Stimulated activated CD8-positive, alpha-beta memory T cell treated with anti-CD3 and anti-CD28 coated beads, Interleukin-4, amount 100 ng/mL, for 4 hours (primary cell): ENCODE measurements at places on chromosomes 5 and 9.

DNA sequence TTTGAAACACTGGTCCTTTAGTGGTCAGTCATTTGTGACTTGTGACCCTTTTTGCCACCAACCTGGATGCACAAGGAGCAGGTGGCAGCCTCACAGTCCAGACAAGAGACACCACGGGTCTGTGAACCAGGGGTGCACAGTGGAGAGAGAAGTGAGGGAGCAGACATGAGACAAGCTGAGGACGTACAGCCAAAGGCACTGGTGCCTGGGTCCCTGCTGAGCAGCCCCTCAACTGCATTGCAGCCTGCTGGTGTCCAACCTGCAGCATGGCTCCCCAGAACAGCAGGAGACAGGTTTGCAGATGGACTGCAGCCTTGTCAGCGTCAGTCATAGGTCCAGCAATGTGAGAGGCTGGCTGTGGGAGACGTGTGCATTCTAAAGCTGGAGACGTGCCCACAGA is 124.2 kb upstream of the FSTL4 start:
- DNase-seq: no peak

GRCh38 chr9:106931466-106931865 is 68.5 kb downstream of the ZNF462 start:
- no peak for DNase-seq

DNA sequence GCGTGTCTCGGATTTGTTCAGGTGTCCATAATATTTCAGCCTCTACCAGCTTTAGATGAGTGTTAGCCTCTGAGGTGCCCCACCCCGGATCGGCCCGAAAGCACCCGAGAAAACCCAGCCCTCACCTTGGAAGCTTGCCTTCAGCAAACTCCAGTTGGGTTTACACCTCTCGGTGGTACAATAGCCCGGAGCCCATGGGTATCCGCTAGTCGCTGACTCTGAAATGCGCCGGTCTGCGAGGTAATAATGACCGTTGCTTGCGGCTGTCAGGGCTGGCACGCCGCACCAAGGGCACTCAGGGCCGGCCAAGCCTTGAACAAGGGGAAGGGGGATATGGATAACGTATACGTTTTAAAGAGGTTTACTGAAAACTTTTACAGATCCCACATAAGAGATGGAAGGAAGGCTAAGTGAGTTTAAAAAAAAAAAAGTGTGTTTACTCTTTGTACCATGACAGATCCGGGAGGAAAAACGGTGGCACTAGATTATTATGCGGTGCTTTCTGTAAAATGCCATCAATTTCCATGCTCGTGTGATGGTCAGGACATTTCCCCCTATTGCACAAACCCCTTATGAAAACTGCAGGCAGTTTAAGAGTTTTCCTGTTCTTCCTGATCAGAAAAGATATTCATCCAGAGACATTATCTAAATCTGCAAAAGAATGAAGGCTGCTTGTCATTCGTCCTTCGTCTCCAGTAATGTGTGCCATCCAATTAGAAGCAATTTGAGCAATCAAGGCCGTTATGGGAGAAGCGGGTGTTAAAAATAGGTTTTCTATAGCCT is 124.2 kb downstream of the TMEM161B start:
- no peak for DNase-seq

- no peak for DNase-seq
These were observed 84.8 kb downstream of the RAD23B start for GRCh38 chr9:107367727-107368502.

- no peak for DNase-seq
These were observed 411.5 kb downstream of the RASEF start for GRCh38 chr9:82651474-82651873.

GRCh38 chr5:179623906-179624741 is 653 bp upstream of the HNRNPH1 start:
- peak; percentile 34 for DNase-seq

- DNase-seq: no peak
These were observed 2.3 kb upstream of the ST8SIA4 start for GRCh38 chr5:100905259-100905914.

- no peak for DNase-seq
These were observed 8.5 kb upstream of the RMND5B start for GRCh38 chr5:178122346-178122745.

GRCh38 chr5:14257995-14258403 is 114.9 kb downstream of the TRIO start:
- DNase-seq: no peak

DNA sequence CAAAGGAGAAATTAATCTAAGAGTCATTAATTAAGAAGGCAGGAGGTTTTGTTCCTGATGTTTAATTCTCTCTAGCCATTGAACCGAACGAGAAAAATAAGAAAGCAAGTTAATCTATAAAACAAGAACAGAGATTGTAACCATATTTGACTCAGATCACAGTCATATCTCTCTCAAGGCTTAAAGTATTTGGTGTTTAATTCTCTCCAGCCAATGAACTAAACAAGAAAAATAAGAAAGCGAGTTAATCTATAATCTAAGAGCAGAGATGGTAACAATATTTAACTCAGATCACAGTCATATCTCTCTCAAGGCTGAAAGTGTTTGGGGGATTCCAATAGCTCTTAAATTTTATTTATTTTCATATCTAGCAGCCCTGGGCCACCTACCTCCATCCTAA is 74.4 kb upstream of the SHISAL2B start:
- no peak for DNase-seq

DNA sequence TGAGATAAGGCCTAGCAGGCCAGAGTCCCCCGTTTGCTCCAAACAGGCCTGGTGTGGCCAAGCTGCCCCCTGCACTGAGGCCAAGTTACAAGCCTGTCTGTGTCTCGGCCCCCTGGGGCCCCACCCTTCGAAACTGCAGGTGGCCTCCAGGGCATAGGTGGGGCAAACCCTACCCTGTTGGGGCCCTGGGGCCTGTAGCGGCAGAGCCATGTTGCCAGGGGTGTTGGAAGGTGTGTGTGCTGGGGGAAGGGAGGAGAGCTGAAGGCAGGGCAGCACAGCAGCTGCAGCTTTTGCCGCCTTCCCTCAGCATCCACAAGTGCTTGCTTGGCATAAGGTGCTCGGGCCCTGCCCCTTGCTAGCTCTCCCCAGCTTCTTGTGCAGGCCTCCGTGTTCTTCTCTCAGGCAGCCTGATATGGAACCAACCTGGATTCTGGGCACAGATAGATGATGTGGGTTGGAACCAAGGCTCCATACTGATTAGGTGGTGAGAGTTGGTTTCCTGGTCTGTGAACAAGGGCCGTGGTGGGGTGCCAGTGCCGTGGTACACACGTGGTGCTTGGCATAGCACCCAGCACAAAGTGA is 12.7 kb downstream of the IRF1 start:
- DNase-seq: no peak

DNA sequence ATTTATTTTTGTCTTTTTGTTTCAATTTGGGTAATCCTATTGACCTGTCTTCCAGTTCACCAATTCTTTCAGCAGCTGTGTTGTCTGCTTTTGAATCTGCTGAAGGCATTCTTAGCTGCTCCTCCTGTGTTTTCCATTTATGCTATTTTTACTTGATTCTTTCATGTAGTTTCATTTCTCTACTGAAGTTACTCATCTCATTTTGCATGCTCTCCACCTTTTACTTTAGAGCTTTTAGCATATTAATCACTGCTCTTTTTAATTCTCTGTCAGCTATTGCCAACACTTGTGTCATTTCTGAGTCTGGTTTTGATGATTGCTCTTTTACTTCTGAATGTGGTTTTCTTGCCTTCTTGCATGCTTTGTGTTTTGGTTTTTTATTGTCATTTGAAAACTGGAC is 496.0 kb upstream of the CLINT1 start:
- no peak for DNase-seq

GRCh38 chr5:74375271-74375670 is 265.3 kb downstream of the ENC1 start:
- DNase-seq: no peak

DNA sequence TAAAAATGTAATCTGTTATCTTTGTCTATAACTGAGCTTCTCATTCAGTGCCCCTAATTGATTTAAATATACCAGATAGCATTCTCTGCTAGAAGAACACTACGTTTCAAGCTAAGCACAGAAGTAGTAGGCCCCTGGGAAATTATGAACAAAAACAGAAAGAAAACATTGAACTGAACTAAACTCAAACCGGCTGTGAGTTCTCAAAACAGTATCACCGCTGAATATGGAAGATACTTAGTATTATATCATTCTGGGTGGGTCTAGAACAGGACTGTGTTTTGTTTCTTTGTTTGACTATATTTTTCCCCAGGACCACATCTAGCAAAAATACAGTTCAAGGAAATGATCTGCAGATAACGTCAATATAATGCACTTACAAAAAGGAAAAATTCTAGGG is 95.1 kb upstream of the HMHB1 start:
- no peak for DNase-seq

- no peak for DNase-seq
These were observed 4.7 kb downstream of the ERCC6L2 start for GRCh38 chr9:95880021-95880690.

DNA sequence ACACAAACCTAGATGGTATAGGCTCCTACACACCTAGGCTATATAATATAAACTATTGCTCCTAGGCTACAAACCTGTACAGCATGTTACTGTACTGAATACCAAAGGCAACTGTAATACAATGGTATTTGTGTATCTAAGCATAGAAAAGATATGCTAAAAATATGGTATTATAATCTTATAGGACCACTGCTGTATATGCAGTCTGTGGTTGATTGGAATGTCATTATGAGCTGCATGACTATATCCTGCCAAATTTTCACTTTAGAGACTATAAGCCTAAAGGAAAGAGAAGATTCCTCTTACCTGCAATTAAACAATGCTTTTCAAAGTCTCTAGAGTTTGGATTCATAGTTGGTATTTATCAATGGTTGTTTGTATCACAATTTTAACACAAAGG is 24.7 kb upstream of the ACOT12 start:
- no peak for DNase-seq

DNA sequence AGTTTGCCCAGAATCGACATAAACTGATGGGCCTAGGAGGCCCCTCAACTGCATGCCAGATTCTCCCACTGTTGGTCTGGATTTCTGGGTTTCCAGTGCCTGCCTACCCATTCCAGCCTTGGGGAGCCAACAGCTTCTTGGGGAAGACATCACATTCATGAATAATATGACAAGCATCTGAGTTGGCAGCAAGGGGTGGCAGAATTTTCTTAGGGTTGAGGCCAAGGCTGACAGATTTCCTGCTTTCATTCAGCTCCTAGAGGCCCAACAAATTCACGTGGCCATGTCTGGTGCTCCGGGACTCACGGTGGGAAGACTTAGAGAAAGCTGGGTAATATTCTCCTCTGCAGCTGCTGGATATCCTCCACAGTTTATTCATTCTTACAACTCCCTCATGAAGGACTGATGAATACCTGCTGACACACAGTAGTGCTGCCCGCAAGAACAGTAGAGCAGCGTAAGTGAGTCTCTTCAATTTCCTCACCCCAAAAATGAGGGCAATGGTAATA is 305.0 kb upstream of the TNC start:
- DNase-seq: no peak

DNA sequence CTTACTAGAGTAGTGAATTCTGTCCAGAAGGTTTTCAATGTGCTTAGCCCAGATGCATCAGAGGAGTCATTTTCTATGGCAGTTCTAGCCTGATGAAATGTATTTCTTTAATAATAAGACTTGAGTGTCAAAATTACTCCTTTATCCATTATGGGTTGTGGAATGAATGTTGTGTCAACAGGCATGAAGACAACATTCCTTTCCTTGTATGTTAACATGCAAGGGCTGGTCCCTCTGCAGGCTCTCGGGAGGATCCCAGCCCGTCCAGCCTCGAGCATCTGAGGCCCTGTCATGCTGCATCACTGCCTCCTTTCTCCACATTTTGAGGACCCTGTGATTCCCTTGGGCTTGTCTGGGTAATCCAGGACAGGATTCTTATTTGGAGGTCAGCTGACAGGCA is 42.9 kb upstream of the FAM120AOS start:
- DNase-seq: no peak

GRCh38 chr9:134738869-134739659 is 97.5 kb downstream of the COL5A1 start:
- peak; percentile 9 for DNase-seq

DNA sequence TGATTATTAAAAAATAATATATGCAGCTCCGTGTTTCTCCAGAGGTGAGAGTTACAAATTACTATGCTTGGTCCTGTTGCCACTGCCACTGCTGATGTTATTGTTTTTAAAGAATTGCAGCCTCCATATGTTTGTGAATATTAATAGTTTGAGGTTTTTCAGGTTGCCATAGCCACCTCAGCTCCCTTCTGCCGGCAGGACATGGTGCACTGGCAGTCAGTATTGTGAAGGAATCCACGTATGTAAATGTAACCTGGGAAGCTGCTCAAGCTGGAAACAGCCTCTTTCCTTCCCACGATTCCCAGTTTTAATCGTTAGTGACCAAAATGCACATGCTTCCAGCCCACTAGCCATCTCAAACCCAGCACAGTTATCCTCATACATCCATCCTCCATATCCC is 184.4 kb upstream of the CCNG1 start:
- DNase-seq: no peak

GRCh38 chr9:87954230-87954629 is 20.1 kb downstream of the CDK20 start:
- DNase-seq: no peak

DNA sequence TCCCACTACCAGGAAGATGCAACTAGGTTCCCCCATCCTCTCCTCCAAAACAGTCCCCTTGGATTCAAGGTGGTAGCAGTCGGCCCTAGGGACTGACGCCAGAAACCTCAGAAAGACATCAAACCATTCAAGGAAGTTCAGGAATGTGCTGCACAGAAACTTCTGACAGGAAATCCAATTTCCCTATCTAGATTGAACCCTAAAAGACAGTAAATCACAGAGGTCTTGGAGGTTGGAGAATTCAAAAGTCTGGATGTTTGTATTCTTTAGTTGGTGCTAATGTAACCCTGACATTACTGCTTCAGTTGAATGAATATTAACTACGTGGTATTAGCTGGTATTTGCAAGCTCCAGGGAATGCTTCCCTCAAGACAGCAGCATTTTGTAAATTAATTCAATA is 125.3 kb downstream of the SYK start:
- DNase-seq: no peak

DNA sequence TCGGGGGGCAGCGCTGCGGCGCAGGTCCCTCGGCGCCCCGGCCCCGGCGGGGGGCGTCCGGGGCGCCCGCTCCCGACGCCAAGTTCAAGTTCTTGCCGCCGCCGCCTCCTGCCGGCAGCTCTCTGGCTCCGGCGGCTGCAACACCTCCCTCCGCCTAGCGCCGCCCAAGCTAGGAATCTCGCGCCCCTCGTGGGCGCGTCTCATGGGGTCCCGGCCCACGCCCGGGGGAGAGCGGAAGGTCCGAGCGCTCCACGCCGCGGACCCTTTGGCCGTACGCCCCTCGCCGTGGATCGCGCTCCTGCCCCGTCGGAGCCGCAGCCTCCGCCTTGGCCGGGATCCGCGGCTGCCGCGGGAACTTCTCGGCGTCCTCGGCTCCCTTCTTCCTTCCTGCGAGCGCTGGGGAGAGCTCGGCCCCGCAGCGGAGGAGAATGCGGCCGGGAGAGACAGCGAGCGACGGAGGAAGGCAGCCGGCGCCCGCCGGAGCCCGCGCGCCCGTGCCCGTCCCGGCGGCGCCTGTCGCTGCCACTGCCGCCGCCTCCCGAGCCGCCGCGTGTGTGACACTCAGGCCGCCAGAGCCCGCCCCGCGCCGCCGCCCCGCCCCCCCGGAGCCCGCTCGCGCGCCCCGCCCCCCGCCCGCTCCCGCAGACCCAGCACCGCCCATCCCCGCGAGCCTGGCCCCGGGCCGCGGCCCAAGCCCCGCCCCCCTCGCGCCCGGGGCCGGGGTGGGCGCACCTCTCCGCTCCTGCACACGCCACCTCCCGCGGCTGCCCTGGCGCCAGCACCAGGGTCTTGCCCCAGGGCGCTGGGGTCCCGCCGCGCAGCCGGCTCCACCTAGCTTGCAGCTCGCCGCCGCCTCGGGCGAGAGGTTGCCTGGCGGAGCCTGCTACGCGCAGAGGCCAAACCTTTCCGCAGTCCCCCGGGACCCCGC is at the start of gene SHB:
SHB (minus strand) TSS at position 527 of the 928 bp plus-strand sequence. CDS start 582 bp downstream, outside the sequence.
- DNase-seq: peak; percentile 71
